Fibroblast of mammary gland (primary cell): ENCODE measurements at places on chromosomes 2 and 18.

GRCh38 chr2:231910771-231911170 is 15.4 kb downstream of the NPPC start:
- DNase-seq, result no peak

DNA sequence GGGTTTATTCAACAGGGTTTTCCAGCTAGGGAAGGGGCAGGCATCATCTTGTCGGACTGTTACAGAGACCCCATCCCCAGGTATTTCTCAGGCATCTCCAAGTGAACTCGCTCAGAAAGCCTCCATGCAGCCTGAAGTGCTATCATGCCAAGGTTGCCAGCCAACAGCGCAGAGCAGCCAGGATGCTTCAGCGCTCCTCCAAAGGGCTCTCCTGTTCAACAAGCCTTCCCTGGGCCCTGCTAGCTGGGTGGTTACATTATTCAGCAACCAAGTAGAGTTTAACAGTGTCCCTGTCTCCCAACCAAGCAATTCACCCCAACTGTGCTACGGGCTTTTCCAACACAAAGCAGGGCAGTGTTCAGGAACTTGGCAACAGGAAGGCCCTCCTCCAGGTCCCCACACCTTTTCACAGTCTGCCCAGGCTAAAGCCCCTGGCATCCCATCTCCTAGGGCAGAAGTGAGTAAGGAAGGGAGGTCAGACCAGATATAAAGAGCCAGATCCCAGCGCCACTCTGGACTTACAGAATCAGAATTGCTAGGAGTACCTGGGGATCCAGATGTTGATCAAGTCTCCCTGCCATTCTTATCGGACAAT is 52.9 kb downstream of the ZBTB7C start:
- DNase-seq, result no peak

- peak; percentile 97 for DNase-seq
Measured at GRCh38 chr2:43221124-43221762, 5.2 kb downstream of the ZFP36L2 start.

- DNase-seq, result no peak
Measured at GRCh38 chr2:24814516-24814915, 21.3 kb downstream of the CENPO start.

DNA sequence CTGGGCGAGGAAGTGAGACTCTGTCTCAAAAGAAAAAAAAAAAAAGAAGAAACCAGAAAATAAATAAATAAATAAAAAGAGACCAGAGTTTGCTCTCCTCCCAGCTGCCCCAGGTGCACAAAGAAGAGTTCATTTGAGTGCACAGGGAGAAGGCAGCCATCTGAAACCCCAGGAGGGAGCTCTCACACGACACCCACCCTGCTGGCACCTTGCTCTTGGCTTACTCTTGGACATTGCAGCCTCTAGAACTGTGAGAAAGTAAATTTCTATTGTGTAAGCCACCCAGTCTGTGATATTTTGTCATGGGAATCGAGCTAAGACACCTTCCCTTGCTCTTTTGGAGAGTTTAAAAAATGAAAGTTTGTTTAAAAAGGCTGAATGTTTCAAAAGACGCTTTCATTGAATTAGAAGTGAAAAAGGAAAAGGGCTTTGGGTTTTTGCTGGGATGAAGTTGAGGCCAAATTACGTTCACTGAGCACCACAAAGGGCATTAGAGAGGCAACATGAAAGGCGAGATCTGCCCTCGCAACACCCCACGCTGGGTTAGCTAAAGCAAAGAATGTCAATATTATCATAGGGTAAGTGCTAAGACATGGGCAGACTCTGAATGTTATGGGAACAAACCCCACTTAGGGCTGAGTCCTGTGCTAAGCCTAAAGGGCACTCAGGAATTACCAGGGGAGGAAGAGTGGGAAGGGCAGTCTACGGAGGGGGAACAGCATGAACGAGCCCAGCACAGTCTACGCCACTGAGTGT is 128.9 kb upstream of the RIOK3 start:
- DNase-seq, result no peak

DNA sequence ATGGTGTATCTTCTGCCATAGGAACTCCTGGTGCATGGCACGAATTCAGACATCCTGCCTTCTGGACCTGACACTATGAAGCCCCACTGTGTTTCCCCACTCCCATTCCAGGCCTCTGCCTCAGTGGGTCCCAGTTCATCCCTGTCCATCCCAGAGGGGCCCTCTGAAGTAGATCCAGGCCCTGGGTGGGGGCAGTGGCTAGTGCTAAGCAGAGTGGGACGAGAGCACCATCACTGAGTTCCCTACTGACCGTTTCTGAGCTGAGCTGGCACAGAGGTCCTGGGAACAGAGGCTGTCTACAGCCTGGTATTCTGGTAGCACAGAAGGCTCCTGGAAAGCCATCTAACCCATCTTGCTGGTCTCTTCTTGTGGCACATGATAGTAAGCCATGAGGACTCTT is 54.0 kb downstream of the ATOH8 start:
- no peak for DNase-seq

GRCh38 chr2:109736177-109736827 is 57.8 kb upstream of the RGPD5 start:
- DNase-seq, result peak; percentile 68

DNA sequence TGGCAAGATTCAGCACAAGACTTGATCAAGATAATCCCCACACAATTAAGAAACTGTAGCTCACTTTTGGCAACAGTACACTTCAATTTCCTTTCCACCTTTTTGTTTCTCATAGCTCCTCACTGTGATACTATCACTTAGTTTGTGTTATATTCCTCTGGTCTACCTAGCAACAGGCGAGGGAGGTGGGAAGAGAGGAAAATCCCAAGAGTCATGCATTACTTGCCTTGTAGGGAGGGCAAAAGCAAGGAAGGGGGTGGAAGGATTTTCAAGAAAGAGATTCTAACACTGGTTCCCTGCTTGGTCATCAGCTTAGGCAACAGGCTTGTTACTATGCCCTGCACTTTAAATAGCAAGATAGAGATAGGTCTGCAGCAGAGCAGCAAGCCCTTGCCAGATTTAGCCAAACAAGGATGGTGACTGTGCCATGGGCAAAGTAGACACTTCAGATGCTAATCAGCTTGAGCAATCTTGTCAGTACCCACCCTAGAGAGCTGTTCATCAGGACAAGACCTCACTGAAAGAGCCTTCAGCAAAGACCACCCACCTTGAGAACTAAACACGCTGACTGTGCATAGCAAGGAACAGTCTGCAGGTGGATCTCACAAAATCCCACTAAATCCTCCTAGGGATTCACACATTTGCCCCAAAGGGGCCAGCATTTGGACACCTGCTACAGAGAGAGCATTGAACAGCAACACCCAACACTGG is 134.6 kb downstream of the MBD2 start:
- DNase-seq, result no peak

- no peak for DNase-seq
Measured at GRCh38 chr2:69902213-69902922, 8.6 kb downstream of the SNRNP27 start.

- no peak for DNase-seq
Measured at GRCh38 chr2:207107551-207107950, 58.2 kb downstream of the KLF7 start.

DNA sequence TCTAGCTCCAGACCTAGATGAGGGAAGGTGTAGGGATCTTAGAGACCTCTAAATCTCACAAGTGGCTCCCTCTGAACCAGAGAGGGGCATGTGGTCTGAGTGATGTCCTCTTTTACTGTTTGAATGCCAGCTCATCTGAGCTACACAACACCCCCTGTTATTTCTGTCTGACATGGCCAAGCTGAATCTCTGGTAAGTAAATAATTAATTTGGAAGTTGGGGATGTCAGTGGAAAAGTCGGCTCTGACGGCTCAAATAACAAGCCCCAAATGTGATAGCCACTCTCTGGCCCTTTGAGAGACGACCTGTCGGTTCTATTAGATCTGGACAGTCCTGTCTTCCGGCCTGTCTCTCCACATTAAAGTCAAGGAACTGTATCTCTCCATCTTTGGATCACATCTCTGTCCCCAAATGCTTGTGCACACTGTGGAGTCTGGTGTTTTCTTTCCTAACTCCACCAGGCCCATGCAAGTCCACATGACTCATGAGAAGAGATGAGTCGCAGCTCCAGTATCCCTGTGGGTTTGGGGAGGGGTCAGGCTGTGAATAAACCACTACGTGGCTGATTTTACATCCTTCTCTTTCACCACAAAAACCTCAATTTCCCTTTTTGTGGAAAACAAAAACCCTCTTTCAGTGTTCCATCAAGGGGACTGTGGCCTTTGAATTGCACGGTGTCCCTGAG is 52.5 kb downstream of the SETBP1 start:
- peak; percentile 96 for DNase-seq

DNA sequence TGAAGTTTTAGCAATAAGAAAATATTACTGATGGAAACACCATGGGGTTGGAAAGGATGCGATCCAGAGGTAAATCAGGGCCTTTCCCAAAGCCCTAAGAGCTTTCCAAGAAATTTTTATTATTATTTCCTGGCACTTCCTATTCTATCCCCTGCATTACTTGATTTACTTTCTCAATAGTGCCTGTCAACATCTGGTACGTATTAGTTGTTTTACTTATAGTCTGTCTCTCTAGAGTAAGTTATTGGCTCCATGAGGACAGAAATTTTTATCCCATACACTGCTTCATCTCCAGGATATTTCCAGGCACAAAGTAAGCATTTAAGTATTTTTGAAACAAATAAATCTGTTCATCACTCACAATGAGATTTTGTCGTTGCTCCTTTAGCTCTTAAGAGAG is 18.1 kb downstream of the PPP4R1 start:
- DNase-seq, result peak; percentile 58

DNA sequence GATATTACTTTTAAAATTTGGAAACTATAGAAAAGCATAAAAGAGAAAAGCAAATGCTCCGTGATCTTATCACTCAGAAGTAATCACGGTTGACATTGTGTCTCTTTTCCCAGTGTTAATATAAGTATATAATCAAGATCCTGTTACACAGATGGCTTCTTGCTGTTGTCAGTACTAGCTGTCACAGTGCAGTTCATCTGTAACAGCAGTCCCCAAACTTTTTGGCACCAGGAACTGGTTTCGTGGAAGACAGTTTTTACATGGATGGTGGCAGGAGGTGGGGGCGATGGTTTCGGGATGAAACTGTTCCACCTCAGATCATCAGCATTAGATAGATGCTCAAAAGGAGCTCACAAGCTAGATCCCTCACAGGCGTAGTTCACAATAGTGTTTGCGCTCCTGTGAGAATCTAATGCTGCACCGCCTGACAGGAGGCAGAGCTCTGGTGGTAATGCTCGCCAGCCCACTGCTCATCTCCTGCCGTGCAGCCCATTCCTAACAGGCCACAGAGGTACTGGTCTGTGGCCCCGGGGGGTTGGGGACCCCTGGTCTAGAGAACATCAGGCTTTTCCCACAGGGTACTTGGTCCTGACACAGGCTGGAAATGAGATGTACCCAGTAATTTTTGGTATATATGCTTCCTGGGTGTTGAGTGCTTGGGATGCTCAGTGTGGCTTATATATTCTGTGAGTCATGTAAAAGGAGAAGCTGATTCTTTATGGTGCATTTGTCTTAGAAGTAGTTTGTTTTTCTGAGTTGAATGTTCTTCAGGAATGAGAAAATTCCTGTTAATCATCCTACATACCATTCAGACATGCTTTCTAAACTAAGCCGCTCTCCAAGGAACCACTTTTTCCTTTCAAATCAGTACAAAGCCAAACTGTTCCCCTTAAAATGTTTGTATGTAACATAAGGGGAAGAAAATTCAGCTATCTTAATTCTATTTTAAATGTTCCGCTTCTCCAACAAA is 121.8 kb downstream of the NCK2 start:
- peak; percentile 40 for DNase-seq

DNA sequence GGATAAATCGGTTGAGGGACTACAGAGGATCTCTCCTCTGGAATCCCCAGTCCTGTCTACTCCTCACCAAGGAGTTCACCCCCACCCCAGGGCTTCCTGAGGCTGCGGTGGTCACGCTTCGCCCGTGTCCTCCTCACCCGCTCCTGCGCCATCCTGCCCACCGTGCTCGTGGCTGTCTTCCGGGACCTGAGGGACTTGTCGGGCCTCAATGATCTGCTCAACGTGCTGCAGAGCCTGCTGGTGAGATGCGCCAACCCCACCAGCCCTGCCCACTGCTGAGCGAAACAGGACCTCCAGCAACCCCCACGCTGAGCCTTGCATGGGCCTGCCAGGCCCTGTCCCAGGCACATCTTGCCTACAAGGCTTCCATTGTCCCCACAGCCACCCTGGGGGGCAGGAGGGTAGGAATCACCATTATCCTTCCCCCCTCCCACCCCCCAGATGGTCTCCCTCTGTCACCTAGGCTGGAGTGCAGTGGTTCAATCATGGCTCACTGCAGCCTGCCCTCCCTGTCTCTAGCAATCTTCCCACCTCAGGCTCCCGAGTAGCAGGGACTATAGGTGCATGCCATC is 6.7 kb upstream of the CTDSP1 start:
- no peak for DNase-seq

- DNase-seq, result no peak
Measured at GRCh38 chr2:126858436-126858835, 40.3 kb upstream of the TEX51 start.

GRCh38 chr2:233436691-233437438 is 82.6 kb downstream of the DGKD start:
- no peak for DNase-seq

DNA sequence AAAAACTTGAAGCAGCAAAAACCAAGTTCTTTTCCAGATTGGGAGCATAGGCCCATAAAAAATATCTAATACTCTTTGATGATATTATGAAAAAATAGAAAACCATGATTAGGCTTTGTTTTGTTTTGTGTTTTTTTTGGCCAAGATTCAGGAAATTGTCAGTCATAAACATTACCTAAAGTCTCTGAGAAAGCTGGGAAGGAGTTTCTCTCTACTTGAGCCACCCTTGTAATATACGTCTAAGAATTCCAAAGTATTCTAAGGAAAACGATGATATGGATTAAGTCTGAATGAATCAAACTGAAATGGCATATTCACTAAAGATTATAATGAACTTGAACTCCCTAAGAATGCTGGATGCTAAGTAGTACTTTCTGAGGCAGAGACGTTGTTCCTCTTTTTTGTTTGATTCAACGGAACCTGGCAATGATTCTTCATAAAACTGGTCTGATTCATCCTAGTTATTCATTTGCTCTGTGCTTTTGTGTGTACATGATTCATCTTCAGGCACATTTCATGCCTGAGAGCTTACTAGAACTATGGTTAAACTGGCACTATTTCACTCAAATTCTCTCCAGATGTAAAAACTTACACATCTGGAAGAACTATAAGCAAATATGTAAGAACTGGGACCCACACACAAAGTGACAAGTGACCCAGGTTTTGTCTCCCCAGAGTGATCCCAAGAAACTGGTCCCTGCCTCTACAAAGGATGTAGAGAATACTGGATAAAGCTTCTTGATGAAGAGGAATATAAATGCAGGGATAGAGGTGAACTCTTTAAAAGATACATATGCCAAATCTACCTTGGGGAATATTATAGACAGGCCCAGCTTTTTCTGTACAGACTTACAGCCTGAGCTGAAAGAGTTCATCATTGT is 159.7 kb downstream of the DOCK10 start:
- peak; percentile 97 for DNase-seq

DNA sequence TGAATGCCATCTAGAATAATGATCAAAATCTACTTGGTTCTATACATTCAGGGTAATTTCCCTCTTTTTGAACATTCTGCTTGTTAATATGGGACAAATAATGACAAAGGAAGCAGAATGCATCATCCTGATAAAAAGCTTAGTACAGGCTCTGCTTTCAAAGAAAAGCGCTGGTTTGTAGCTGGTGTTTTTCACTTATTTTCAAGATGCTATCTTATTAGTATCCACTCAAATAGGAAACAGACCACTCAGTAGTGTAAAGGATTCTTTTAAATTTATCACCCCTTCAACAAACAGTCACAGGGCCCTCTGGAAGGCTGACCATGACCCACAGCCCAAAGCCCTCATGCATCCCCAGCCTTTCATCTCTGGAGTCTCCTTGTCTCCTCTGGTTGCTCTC is 18.0 kb upstream of the AFF3 start:
- no peak for DNase-seq
